Activated CD8-positive, alpha-beta memory T cell treated with anti-CD3 and anti-CD28 coated beads, Interleukin-2, amount 10 ng/mL, durations not matched to agents 7 days and 5 days (primary cell): ENCODE measurements at places on chromosomes 5 and 9. TPM values are rescaled to one million over a fixed set of nuclear protein-coding genes. Genes with fewer than 3 reads are reported as not detected.
A peak's percentile ranks its signal among the peaks of the same experiment; 100 is the strongest.

SEMA5A gene
- total RNA-seq = 0.02 TPM

DNA sequence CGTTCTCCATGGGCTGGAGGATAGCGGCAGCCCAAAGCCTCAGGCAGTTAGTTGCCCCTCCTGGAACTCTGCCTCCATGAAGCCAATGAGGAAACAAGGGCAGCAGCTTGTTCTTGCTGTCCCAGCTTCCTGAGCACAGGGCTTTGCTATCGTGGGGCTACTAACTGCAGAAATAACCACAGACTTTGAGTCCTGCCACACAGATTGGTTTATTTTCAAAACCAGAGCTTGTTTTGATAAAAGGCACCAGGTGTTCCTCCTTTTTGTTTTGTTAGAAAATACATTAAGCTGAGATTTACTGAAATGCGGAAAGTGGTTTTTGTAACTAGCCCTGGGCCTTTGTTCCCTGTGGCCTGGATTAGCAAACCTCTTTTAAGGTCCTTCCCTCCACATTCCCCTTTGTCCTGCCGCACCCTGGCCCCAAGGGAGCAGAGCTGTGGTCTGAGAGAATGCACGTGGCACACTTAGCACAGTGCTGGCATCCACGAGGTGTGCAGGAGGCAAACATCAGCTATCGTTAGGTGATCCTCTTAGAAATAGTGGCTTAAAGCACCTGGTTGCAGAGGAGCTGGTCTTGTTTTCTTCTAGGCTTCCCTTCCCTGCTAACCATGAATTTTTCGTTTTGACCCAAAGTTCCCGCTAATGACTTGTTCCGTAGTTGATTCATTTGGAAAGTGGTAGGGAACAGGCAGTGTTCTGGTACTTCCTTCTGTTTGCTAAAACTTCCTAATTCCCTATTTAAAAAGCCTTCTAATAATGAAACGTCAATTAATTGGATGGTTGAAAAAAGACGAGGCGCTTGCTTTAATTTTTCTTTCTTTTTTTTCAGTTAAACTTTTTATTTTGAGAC is 21.5 kb downstream of the MVB12B start:
- no peak for DNase-seq
- no peak overlapping the region for H3K27ac ChIP-seq
- no peak overlapping the region for H3K4me3 ChIP-seq

- no peak overlapping the region for H3K4me3 ChIP-seq
- H3K27me3 ChIP-seq = no peaks in the 10 kb centered on the region
- H3K36me3 ChIP-seq = no peaks in the 10 kb centered on the region
- no peaks in the 10 kb centered on the region for H3K4me1 ChIP-seq
- DNase-seq = no peak
These were observed 909.3 kb upstream of the CDH10 start for GRCh38 chr5:25554077-25554476.

CHSY3 gene
- total RNA-seq = not detected

DNA sequence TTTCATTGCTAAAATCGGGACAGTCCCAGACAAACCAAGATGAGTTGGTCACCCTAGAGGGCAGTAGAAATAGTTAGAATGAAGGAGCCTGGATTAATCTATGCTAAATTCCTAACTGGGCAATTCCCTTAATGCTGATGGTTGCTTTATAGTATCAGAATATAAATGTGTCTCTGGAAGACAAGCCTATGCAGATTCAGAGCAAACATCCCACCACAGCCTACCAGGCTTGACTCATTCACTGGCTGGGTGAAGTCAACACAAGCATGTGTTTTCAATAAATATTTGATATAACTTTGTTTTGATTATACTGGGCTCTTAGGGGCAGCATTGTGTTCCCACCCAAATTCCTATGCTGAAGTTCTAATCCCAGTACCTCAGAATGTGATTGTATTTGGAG is 79.3 kb downstream of the RMI1 start:
- peaks cover 2% of the 10 kb centered on the region for H3K27me3 ChIP-seq
- H3K36me3 ChIP-seq = no peaks in the 10 kb centered on the region
- DNase-seq = no peak
- no peak overlapping the region for H3K27ac ChIP-seq
- no peak overlapping the region for H3K4me3 ChIP-seq
- no peaks in the 10 kb centered on the region for H3K4me1 ChIP-seq

DNA sequence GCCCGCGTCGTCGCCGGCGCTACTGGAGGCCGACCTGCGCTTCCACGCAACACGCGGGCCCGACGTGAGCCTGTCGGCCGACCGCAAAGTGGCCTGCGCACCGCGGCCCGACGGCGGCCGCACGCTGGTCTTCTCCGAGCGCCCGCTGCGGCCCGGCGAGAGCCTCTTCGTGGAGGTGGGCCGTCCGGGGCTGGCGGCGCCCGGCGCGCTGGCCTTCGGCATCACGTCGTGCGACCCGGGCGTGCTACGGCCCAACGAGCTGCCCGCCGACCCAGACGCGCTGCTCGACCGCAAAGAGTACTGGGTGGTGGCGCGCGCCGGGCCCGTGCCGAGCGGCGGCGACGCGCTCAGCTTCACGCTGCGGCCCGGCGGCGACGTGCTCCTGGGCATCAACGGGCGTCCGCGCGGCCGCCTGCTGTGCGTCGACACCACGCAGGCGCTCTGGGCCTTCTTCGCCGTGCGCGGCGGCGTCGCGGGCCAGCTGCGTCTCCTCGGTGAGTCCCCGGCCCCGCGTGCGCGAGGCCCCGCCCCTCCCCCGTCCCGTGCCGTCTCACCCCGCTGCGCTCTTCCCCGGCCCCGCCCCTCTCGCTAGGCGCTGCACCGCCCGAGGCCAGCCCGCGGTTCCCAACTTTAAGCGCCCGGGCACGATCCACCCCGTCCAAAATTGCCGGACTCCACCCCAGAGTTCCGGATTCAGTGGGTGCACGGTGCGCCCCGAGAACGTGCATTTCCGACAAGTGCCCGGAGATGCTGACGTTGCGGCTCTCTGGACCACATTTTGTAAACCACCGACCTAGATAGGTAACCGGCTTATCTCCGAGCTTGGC is 42.8 kb downstream of the NEURL1B start:
- peak overlapping the region; percentile 21 for H3K4me3 ChIP-seq
- no peak overlapping the region for H3K27ac ChIP-seq
- H3K4me1 ChIP-seq = peaks cover 15% of the 10 kb centered on the region
- DNase-seq = no peak

GRCh38 chr5:179307931-179308471 is 37.3 kb downstream of the ADAMTS2 start:
- no peaks in the 10 kb centered on the region for H3K4me1 ChIP-seq
- no peak overlapping the region for H3K27ac ChIP-seq
- DNase-seq = no peak
- H3K27me3 ChIP-seq = no peaks in the 10 kb centered on the region
- H3K36me3 ChIP-seq = no peaks in the 10 kb centered on the region
- no peak overlapping the region for H3K4me3 ChIP-seq

DNA sequence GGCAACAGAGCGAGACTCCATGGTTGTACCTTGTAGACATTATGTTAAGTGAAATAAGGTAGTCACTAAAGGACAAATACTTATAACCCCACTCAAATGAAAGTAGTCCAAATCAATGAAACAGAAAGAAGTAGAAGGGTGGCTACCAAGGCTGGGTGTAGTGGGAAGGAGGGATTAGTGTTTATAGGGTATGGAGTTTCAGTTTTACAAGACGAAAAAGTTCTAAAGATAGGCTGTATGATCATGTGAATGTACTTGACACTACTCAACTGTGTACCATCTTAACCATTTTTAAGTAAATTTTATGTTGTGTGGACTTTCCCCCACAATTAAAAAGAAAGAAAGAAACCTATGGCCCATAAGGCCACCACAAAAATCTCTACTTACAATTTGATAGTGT is 32.2 kb downstream of the ALDH7A1 start:
- H3K27me3 ChIP-seq = peaks cover 2% of the 10 kb centered on the region
- no peak overlapping the region for H3K27ac ChIP-seq
- no peak for DNase-seq
- H3K36me3 ChIP-seq = no peaks in the 10 kb centered on the region
- no peak overlapping the region for H3K4me3 ChIP-seq
- H3K4me1 ChIP-seq = no peaks in the 10 kb centered on the region

DNA sequence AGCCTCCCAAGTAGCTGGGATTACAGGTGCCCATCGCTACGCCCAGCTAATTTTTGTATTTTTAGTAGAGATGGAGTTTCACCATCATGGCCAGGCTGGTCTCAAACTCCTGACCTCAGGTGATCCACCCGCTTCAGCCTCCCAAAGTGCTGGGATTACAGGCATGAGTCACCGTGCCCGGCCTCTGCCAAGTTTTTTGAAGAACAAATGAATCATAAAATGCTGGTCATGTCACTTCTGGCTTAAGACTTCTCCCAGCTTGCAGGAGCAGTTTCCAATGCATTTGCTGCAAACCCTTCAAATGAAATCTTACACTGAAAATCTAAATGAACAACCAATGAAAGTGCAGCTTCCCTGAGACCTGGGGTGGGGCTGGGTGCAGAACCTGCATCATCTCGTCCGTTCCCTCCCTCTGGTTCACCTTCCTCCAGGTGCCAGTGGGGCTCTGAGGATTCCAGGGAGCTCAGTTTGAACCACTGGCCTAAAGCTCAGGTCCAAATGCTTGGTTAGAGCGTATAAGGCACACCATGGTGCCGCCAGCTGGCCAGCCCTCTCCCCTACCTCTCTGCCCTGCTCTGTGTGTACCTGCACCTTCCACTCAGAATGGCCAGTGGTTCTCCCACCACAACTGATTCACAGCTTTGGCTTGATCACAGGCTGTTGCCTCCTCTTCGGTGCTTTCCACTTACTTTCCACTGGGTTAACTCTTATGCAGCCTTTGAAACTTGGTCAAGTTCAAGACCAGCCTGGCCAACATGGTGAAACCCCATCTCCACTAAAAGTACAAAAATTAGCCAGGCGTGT is 39.8 kb upstream of the FUBP3 start:
- H3K36me3 ChIP-seq = no peaks in the 10 kb centered on the region
- no peak for DNase-seq
- H3K4me1 ChIP-seq = peaks cover 11% of the 10 kb centered on the region

- peak overlapping the region; percentile 76 for H3K27ac ChIP-seq
- H3K36me3 ChIP-seq = peaks cover 42% of the 10 kb centered on the region
- H3K4me1 ChIP-seq = peaks cover 38% of the 10 kb centered on the region
These were observed 75.6 kb downstream of the ST8SIA4 start for GRCh38 chr5:100827481-100827889.

DNA sequence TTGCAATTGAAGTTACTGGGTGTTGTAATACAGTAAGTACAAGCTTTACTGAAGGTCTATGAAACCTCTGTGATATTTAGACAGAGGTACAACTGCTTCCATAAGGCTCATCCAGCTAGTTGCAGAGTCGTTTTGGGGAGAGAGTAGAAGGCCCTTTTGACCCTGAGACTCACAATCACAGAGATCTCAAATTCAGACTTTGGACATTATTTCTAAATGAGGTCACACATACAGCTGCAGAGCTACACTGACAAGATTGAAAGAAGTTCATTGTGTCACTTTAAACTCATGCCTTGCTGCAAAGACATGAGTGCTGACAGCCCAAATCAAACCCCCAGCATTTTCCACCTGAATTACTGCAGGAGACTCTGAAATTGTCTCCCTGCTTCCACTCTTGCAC is 205.9 kb upstream of the TMEM161B start:
- H3K27me3 ChIP-seq = peaks cover 7% of the 10 kb centered on the region
- no peak overlapping the region for H3K4me3 ChIP-seq
- DNase-seq = no peak
- no peaks in the 10 kb centered on the region for H3K4me1 ChIP-seq
- no peaks in the 10 kb centered on the region for H3K36me3 ChIP-seq

CTXN3 gene
- total RNA-seq = not detected
